Activated CD8-positive, alpha-beta memory T cell treated with anti-CD3 and anti-CD28 coated beads for 1 hour (primary cell): ENCODE measurements at places on chromosomes 3 and 15.
A peak's percentile ranks its signal among the peaks of the same experiment; 100 is the strongest.

- no peak for DNase-seq
Measured at GRCh38 chr3:164465172-164465571, 613.1 kb downstream of the SI start.

DNA sequence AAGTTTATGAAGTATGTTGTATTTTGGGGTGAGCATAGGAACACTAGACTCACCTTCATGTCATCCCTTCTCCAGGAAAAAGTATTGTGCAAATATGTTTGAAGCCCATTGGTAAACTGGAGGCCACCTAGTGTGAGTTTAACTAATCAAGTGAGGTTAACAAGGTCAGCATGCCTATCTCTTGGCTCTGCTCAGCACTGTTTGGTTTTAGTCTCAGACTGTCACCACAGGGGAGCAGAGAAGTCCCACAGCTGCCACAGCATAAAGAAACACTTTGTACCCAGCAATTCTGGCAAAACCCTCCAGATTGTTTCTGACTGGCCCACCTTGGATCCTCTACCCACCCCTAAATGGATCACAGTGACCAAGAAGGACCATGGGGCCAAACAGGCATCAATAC is 152.7 kb downstream of the FEZF2 start:
- no peak for DNase-seq

- no peak for DNase-seq
Measured at GRCh38 chr3:152703245-152703890, 131.6 kb upstream of the P2RY1 start.

DNA sequence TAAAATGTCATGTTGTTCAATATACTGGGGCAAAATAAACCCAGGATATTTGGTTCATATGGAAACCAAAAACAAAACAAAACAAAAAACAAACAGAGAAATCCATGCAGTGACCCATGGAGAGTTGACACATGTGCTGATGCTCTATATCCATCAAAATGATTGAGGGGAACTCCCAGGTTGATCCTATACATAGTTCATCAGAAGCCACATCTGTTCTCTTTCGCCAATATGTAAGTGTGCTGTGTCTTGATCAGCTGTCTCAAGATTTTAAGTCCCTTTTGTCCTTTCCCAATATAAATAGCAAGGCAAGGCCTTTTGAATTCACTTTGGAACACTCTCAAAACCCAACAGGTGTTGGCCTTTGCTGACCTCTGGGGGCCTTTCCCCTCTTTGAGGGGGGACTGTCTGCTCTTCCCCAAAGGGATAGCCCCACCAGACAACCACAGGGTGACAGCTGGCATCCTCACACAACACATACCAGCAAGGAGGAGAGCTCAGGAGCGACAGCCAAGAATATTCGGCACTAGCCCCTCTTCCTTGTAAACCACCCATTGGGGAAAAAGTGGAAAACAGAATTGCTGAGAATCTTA is 209.4 kb upstream of the CD96 start:
- no peak for DNase-seq

GRCh38 chr3:12588039-12589009 is 31.4 kb downstream of the MKRN2 start:
- DNase-seq = no peak

DNA sequence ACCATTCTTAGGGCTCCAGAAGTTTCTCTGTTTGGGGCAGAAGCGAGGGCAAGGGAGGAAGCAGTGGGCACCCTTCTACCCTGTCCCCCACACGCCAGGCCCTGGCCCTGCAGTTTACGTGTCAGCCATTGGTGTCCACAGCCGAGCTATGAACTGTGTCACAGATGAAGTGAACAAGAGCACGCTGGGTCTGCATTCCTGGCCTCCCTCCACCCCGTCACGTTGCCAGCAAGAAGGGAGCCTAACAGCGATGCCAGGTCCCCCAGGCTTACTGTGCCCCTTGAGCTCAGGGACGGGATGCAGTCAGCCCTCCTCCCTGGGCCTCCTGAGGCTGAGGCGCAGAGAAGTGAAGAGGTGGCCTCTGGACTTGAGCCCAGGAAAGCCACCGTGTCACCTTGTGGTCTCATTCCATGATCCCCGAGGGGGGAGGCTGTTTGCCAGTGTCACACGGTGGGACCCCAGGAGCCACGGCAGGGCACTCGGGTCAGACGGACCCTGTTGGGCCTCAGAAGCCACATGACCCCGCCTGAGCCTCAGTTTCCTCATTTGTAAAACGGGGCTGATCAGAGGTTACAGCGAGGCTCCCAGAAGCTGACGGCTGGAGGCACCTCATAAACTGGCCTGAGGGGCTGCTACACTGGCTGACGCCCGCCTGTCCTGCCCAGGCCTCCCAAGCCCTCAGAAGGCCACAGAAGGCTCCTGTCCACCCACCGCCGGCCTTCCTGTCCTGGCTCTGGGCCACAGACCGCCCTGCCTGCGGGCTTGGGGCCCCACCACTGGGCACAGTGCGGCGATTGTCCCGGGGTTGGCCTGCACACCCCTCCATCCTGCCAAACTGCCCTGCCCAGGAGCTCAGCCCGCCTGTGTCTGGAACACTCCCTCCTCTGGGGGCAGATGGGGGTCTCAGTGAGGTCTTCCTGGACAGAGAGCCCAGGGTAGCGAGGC is 18.6 kb downstream of the IQSEC1 start:
- DNase-seq = no peak

DNA sequence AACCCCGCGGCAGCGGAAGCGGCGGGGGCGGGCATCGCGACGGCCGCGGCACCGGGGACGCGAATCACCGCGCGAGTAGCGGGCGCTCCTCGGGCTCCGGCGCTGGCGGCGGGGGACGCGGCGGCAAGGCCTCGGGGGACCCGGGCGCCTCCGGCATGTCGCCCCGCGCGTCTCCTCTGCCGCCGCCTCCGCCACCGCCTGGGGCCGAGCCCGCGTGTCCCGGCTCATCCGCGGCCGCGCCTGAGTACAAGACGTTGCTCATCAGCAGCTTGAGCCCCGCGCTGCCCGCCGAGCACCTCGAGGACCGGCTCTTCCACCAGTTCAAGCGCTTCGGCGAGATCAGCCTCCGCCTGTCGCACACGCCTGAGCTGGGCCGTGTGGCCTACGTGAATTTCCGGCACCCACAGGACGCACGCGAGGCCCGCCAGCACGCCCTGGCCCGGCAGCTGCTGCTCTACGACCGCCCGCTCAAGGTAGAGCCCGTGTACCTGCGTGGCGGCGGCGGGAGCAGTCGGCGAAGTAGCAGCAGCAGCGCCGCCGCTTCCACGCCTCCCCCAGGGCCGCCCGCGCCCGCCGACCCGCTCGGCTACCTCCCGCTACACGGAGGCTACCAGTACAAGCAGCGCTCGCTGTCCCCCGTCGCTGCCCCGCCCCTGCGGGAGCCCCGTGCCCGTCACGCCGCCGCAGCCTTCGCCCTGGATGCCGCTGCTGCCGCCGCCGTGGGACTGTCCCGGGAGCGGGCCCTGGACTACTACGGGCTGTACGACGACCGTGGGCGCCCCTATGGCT is 675 bp downstream of the RBM15B start:
- DNase-seq = peak; percentile 30

DNA sequence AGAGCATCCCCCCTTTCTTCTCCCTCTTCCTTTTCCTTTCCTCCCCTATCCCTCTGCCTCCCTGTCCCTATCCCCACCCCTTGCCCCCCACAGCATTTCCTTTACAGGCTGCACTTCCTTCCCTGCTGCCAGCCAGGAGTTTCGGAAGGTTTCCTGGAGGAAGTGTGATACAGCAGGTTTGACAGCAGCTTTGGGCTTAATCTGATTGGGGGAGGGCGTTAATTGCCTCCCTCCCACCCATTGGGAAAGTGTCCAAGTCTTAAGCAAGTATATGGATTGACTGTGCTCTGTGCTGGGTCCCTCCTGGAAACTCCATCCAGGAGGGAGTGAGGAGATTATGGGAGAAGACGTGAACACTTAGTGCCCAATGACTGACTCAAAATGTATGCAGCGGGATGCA is 1.8 kb downstream of the SCAMP5 start:
- DNase-seq = no peak

- DNase-seq = no peak
Measured at GRCh38 chr3:59006634-59007517, 42.9 kb downstream of the CFAP20DC start.

- no peak for DNase-seq
Measured at GRCh38 chr15:57537072-57537471, 54.6 kb upstream of the MYZAP start.

GRCh38 chr3:24714436-24714835 is 219.8 kb upstream of the THRB start:
- DNase-seq = no peak

DNA sequence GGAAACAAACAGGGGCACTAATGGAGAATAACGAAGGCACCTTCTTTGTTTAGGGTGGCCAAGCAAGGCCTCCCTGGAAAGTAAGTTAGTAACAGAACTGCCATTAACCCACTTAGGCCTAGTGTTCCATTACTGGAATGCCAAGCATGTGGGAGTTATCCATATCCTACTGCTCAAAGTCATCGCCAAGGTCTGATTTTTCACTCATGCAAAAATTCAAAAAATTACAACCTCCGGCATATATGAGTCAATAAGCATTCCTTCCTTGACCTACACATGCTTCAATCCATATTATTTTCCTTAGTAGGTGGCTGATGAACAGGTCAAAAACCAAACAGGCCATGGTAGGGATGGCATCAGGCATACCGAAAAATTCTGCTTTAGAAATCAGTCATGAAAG is 1097.2 kb downstream of the FHIT start:
- DNase-seq = no peak

DNA sequence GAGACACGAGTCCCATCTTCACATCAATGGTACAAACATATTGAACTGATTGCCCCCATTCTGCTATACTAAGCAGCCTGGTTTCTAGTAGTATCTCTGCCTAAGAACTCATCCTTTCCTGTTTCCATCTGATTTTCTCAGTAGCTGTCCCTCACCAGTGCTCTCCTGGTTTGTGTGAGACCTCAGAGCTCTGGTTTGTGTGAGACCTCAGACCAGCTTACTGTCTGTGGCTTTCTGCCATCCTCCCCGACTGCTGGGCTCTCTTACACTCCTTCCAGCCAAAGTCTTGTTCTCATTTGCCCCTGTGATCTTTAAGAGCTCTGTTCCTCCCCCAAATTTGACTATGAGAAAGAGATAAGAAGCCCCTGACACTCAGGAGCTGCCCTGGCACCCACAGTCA is 41.1 kb upstream of the NEDD4 start:
- DNase-seq = no peak

GRCh38 chr3:145721815-145722214 is 439.2 kb downstream of the PLOD2 start:
- DNase-seq = no peak
